Esophagus squamous epithelium (tissue), 5 donors: ENCODE measurements at places on chromosomes 5 and 9. TPM values are rescaled to one million over a fixed set of nuclear protein-coding genes. Genes with fewer than 3 reads are reported as not detected.
A peak's percentile ranks its signal among the peaks of the same experiment; 100 is the strongest.

- H3K4me3 ChIP-seq = no peak overlapping the region
- H3K27me3 ChIP-seq = no peaks in the 10 kb centered on the region
- H3K4me1 ChIP-seq = no peaks in the 10 kb centered on the region
- no peaks in the 10 kb centered on the region for H3K36me3 ChIP-seq
- no peak overlapping the region for H3K27ac ChIP-seq
These were observed 252.1 kb downstream of the SMARCA2 start for GRCh38 chr9:2267181-2267745.

DNA sequence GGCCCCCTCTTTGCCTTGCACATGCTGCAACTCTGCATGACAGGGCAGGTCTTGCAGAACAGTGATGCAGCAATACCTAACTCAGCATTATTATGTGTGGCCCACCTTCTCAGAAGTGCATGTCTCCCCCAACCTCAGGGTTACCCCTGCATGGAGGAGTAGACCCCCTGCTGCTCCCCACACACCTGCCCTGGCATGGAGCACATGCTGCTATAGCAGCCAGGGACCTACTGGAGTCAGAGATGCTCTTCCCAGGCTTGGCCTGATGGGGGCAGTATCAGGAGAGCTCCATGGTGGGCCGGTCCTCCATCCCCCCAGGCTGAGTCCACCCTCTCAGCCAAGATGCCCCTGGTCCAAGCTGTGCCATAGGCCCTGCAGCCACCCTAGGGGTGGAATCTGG lies 13.2 kb upstream of the BOD1 start:
- no peak overlapping the region for H3K4me3 ChIP-seq
- H3K27ac ChIP-seq = no peak overlapping the region
- DNase-seq = no peak
- H3K36me3 ChIP-seq = no peaks in the 10 kb centered on the region
- no peaks in the 10 kb centered on the region for H3K4me1 ChIP-seq
- no peaks in the 10 kb centered on the region for H3K27me3 ChIP-seq

GRCh38 chr5:167514461-167514860 lies 777.0 kb upstream of the WWC1 start:
- no peak overlapping the region for H3K4me3 ChIP-seq
- H3K27ac ChIP-seq = no peak overlapping the region
- DNase-seq = no peak
- no peaks in the 10 kb centered on the region for H3K4me1 ChIP-seq

GRCh38 chr5:159073026-159073425 lies 26.7 kb downstream of the EBF1 start:
- H3K4me3 ChIP-seq = no peak overlapping the region
- peaks cover 6% of the 10 kb centered on the region for H3K36me3 ChIP-seq
- no peaks in the 10 kb centered on the region for H3K27me3 ChIP-seq
- H3K27ac ChIP-seq = no peak overlapping the region

ZNG1C gene
- total RNA-seq = 30.2 TPM

- H3K27me3 ChIP-seq = no peaks in the 10 kb centered on the region
- peaks cover 92% of the 10 kb centered on the region for H3K36me3 ChIP-seq
- no peaks in the 10 kb centered on the region for H3K4me1 ChIP-seq
- no peak overlapping the region for H3K4me3 ChIP-seq
- no peak overlapping the region for H3K27ac ChIP-seq
- DNase-seq = no peak
These were observed 62.0 kb downstream of the GAPVD1 start for GRCh38 chr9:125323615-125324014.

INSL6 gene
- not detected for total RNA-seq

GRCh38 chr9:97237311-97237786 lies 70.1 kb upstream of the CCDC180 start:
- no peaks in the 10 kb centered on the region for H3K27me3 ChIP-seq
- peaks cover 4% of the 10 kb centered on the region for H3K4me1 ChIP-seq
- peak overlapping the region; percentile 73 for H3K4me3 ChIP-seq
- H3K27ac ChIP-seq = no peak overlapping the region
- no peak for DNase-seq

- no peak for DNase-seq
- H3K4me1 ChIP-seq = no peaks in the 10 kb centered on the region
- H3K27ac ChIP-seq = no peak overlapping the region
- no peak overlapping the region for H3K4me3 ChIP-seq
- H3K27me3 ChIP-seq = no peaks in the 10 kb centered on the region
These were observed 470.6 kb downstream of the TUSC1 start for GRCh38 chr9:25207402-25208195.

- H3K4me3 ChIP-seq = peak within 1 kb of the TSS; percentile 66
- no peaks in the 10 kb centered on the region for H3K4me1 ChIP-seq
- H3K27ac ChIP-seq = no peak within 1 kb of the TSS
- H3K36me3 ChIP-seq = no peaks in the 10 kb centered on the region
- no peaks in the 10 kb centered on the region for H3K27me3 ChIP-seq
These were observed at the start of gene SH3GL2 for GRCh38 chr9:17578911-17579793. Gene SH3GL2 (plus strand): TSS chr9:17579066.

LCN1 gene
- not detected for total RNA-seq

- peak overlapping the region; percentile 5 for H3K27ac ChIP-seq
- no peak overlapping the region for H3K4me3 ChIP-seq
- peaks cover 12% of the 10 kb centered on the region for H3K4me1 ChIP-seq
- H3K27me3 ChIP-seq = no peaks in the 10 kb centered on the region
- no peak for DNase-seq
- H3K36me3 ChIP-seq = no peaks in the 10 kb centered on the region
These were observed 35.3 kb downstream of the HRH2 start for GRCh38 chr5:175692996-175693710.

GRCh38 chr5:170874017-170874416 lies 12.2 kb downstream of the RANBP17 start:
- DNase-seq = no peak
- no peaks in the 10 kb centered on the region for H3K27me3 ChIP-seq
- H3K4me1 ChIP-seq = no peaks in the 10 kb centered on the region
- no peak overlapping the region for H3K27ac ChIP-seq

- H3K4me3 ChIP-seq = no peak overlapping the region
- no peaks in the 10 kb centered on the region for H3K36me3 ChIP-seq
- no peaks in the 10 kb centered on the region for H3K4me1 ChIP-seq
- H3K27ac ChIP-seq = no peak overlapping the region
These were observed 15.2 kb upstream of the SPATA9 start for GRCh38 chr5:95697781-95698681.

GRCh38 chr5:113742639-113743038 lies 229.1 kb downstream of the YTHDC2 start:
- no peak overlapping the region for H3K27ac ChIP-seq
- no peaks in the 10 kb centered on the region for H3K36me3 ChIP-seq
- H3K4me1 ChIP-seq = no peaks in the 10 kb centered on the region

DNA sequence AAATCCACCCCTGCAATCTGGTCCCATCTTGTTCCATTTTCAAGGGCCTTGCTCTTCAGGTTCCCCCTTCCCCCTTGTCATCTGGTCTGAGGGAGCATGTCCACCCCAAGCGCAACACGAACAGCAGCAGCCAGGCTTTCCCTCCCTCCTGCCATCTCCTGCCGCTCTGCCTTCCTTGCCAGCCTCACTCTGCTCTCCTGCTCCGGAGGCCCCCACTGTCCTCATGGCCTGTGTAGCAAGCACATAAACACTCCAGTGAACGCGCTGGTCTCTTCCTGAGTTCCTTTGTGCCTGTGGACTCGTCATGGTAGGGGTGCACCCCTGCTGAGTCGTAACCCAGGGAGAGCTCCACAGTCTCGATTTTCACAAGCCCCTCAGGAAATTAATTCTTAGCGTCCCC lies 29.9 kb downstream of the TENT4A start:
- no peak overlapping the region for H3K27ac ChIP-seq
- DNase-seq = no peak
- H3K36me3 ChIP-seq = peaks cover 93% of the 10 kb centered on the region
- no peaks in the 10 kb centered on the region for H3K27me3 ChIP-seq
- no peak overlapping the region for H3K4me3 ChIP-seq

OTP gene
- total RNA-seq = not detected

GRCh38 chr5:36359267-36359666 lies 57.6 kb upstream of the RANBP3L start:
- no peak overlapping the region for H3K27ac ChIP-seq
- no peak overlapping the region for H3K4me3 ChIP-seq
- DNase-seq = no peak

DNA sequence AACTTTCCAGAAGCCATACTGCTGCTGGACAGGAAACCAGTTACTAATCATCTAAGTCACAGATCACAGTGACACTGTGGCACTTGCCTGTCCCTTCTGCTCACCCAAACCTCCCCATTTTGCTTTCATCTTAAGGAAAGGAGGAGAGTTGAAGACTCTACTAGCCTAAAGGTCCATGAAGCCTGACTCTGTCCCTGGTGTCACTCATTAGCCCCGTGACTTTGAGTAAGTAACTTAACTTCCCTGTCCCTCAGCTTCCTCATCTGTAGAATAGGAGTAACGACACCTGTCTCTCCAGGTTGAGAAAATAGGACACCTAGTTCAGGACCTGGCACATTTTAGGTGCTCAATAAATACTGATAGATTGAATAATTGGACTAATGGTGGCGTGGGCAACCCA lies 536 bp upstream of the SLC6A7 start:
- H3K4me1 ChIP-seq = peaks cover 10% of the 10 kb centered on the region
- no peak overlapping the region for H3K4me3 ChIP-seq
- H3K27ac ChIP-seq = no peak overlapping the region
- DNase-seq = no peak
- H3K27me3 ChIP-seq = peaks cover 15% of the 10 kb centered on the region

KCTD16 gene
- not detected for total RNA-seq

DNA sequence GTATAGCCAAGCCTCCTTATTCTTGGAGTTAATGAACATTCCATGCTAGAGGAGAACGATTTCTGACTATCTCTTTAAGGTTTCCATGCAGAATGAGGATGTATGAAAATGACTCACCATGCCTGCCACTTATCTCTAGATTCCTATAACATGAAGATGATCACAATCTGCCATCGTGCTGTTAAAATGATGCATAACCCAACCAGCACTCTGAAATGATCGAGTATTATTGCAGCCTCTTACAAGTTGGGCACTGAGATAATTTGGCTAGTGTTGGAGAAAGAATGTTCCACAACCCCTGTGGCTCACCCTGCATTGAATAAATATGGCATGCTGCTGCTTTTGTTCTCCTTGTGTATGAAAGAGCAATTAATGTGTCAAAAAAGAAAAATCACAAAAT lies 1143.6 kb upstream of the WWC1 start:
- DNase-seq = no peak
- H3K27ac ChIP-seq = no peak overlapping the region
- no peaks in the 10 kb centered on the region for H3K27me3 ChIP-seq
- no peaks in the 10 kb centered on the region for H3K4me1 ChIP-seq
- no peak overlapping the region for H3K4me3 ChIP-seq

GRCh38 chr5:59542851-59543820 lies 350.4 kb downstream of the PDE4D start:
- DNase-seq = no peak
- no peak overlapping the region for H3K4me3 ChIP-seq
- no peaks in the 10 kb centered on the region for H3K36me3 ChIP-seq
- peaks cover 18% of the 10 kb centered on the region for H3K4me1 ChIP-seq
- H3K27me3 ChIP-seq = no peaks in the 10 kb centered on the region

GRCh38 chr9:91433180-91433579 lies 9.5 kb upstream of the NFIL3 start:
- H3K4me1 ChIP-seq = peaks cover 7% of the 10 kb centered on the region
- DNase-seq = no peak
- H3K36me3 ChIP-seq = no peaks in the 10 kb centered on the region
- no peak overlapping the region for H3K4me3 ChIP-seq
- H3K27me3 ChIP-seq = no peaks in the 10 kb centered on the region
- no peak overlapping the region for H3K27ac ChIP-seq

DNA sequence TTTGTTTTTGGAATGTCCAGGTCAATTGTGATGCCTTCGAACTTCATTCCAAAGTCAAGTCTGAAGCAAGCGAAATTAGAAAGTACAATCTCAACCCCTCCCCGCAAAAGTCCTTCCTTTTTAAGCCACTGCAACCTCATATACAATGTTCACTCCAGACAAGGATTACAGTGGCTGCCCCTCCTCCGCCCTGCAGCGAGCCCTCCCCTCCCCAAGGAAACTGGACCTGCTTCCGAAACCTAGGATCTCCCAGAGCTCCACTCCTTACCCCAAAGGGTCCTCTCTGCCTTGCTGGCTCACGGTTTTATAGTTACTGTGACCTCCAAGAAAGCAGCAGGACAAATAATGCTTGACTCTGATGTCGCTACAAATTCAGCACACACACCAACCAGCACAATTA lies 10.4 kb downstream of the LRRC14B start:
- H3K27me3 ChIP-seq = no peaks in the 10 kb centered on the region
- no peak overlapping the region for H3K27ac ChIP-seq
- H3K36me3 ChIP-seq = peaks cover 3% of the 10 kb centered on the region
- H3K4me1 ChIP-seq = no peaks in the 10 kb centered on the region
- H3K4me3 ChIP-seq = no peak overlapping the region
- no peak for DNase-seq

SHLD3 gene
- 3.6 TPM for total RNA-seq

DIRAS2 gene
- total RNA-seq = not detected

DNA sequence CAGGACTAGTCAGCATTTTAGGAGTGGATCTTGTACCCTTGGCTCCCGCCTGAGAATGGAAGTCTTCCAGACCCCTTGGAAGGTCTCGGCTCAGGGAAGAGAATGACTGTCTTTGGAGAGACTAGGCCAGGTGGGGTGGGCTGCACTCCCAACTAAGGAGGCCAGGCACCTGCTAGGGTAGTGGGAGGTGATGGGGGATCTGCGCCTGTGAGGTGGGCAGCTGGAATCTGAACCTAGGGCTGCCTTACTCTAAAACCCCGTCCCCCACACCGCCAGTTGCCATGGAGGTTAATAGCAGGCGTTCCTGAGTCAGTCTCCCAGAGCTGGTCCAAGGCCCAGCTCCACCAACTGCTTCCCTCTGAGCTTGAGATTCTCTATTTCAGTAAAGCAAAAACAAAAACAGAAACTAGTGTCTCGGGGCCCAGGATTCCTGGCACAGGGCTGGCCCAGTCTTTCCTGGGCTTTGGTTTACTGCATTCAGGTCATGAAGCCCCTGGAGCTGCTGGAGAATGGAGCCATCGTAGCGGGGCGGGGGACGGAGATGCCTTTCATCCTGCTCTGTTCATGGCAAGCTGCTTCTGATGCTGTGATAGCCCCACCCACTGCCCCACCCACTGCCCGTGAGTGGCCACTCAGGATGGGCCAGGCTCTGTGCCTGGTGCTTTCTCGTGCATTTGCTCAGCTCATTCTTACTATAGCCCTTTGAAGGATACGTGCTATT lies 57.5 kb downstream of the DAB2IP start:
- H3K4me3 ChIP-seq = no peak overlapping the region
- H3K27ac ChIP-seq = peak overlapping the region; percentile 42
- H3K36me3 ChIP-seq = no peaks in the 10 kb centered on the region
- H3K27me3 ChIP-seq = no peaks in the 10 kb centered on the region

DNA sequence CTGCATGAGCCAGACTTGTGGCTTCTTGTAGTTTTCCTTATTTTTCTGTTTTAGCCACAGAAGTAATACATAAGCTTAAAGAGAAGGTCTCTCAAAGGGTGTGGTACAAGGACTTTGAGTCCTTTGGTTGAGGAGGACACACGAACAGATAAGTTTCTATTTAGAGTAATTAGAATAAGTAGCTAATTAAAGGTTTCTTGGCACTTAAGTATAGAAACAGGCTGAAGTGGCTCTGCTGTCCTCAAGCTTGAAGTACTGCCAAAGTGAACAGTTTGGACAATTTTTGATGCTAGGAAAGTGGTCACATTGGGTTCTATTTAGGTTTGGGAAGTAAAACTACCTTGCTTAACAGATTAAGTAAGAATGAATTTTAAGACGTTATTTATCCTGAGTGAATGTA lies 278.3 kb upstream of the MPDZ start:
- no peak for DNase-seq
- H3K4me1 ChIP-seq = no peaks in the 10 kb centered on the region
- no peaks in the 10 kb centered on the region for H3K27me3 ChIP-seq
- H3K4me3 ChIP-seq = no peak overlapping the region
- H3K36me3 ChIP-seq = no peaks in the 10 kb centered on the region
